ENCODE measurements at places on chromosomes 2 and 18.

GRCh38 chr2:151102226-151102625 is 159.4 kb downstream of the RBM43 start:
- DNase-seq: no peak

GRCh38 chr18:49778826-49779465 is 34.4 kb downstream of the ACAA2 start:
- DNase-seq: no peak

DNA sequence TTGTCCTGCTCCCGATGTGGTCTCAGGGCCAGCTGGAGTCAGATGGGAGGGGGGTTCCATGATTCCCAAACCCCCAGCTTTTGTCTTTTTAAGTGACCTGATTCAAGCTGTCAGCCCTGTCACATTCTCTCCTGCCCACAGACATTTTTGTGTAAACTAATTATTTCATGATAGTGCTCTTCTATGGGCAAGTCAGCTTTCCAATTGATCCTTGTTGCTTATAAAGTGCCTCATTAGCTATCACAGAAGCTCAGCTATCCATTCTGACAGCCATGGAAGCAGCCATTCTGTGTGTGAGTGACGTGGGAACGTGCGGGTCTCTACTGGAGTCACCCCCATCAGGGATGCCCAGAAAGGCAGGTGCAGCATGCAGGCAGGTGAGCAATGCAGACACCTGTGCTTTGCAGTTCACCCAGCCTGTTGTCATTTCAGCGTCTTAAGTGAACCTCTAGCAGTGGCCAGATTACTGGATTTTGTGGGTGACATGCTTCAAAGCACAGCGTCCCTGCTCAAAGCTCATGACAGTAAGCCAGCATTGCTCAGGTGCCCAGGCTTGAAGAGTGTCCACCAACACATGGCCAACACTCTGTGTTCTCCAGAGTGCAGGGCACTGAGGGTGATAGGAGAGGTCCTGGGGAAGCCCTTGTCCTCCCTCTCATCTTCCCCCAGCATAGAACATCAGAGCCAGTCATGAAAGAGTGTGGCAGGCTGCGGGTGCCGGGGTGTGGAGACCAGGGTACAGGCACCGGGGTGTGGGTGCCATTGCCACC is 162.1 kb upstream of the SH3BP4 start:
- no peak for DNase-seq

GRCh38 chr2:216224388-216224787 is 115.2 kb downstream of the XRCC5 start:
- no peak for DNase-seq

GRCh38 chr2:64622443-64623241 is 31.1 kb downstream of the SERTAD2 start:
- no peak for DNase-seq
